Calu3 (cell line): ENCODE measurements at places on chromosomes 2 and 18.

- no peak for DNase-seq
Measured at GRCh38 chr2:178947006-178947405, 102.9 kb downstream of the CCDC141 start.

DNA sequence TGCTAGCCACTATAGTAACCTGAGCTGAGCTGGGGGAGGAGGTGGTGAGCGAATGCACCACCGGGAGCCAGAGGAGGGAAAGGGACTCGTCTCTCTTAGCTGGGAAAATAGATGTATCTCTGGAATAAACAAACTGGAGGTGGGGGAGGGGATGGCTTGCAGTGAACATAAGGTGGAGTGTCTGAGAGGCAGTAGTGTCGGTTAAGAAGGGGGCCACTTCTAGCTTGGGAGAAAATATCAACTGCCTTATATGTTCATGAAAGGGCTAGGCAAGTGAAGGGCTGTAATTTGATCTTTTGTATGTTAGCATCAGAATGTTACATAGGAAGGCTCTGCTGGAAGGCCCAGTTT lies 2.2 kb downstream of the SETBP1 start:
- DNase-seq: no peak

DNA sequence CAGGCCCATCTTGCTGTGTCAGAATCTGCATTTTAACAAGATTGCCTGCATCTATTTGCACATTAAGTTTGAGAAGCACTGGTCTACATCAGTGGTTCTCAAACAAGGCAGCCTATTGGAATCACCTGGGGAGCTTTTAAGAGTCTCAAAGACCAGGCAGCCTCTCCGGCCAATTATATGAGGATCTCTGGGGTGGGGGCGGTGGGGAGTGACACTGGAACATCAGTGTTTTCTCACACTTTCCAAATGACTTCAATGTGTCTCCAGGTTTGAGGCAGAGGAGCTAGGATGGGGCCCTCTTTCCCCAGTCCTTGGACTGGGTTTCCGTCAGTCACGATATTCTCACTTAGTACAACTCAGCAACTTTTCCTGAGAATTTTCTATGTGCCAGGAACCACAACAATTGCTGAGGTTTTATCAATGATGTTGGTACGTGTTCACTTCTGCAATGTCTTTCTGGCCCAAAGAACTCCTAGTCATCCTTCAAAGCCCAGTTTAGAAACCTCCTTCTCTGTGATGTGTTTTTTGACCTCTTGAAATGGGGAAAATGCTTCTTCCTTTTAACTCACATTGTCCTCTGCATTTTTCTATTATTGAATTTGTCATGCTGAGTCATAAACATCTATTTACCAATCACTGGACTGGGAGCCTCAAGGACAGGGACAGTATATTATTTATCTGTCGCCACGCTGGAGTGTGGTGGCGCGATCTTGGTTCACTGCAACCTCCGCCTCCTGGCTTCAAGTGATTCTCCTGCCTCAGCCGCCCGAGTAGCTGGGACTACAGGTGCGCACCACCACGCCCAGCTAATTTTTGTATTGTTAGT lies 130.9 kb downstream of the MYCN start:
- DNase-seq: no peak

DNA sequence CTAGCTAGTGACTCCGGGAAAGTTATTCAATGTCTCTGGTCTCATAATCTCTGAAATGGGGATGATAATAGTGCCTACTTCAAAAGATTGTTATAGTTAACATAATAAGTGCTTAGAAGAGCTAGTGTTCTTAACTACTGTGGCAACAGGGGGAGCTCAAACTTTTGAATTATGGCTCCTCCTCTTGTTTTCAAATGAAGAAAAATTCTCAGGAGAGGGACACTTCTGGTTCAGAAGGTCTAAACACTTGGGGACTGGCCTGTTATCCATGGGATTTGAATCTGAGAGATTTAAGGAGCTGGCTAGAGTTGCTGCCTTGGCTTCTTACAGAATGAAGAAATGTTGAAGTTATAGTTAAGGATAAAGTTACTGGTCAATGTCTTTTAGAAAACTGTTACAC lies 92.2 kb upstream of the ITGB6 start:
- no peak for DNase-seq

GRCh38 chr2:69100220-69100723 lies 87.3 kb downstream of the ANTXR1 start:
- no peak for DNase-seq

- peak; percentile 93 for DNase-seq
Measured at GRCh38 chr2:63050334-63051041, at the start of gene OTX1. Gene OTX1, plus strand, starts transcription at chr2:63050830. Its CDS starts 2,161 bp downstream, at chr2:63052991.

DNA sequence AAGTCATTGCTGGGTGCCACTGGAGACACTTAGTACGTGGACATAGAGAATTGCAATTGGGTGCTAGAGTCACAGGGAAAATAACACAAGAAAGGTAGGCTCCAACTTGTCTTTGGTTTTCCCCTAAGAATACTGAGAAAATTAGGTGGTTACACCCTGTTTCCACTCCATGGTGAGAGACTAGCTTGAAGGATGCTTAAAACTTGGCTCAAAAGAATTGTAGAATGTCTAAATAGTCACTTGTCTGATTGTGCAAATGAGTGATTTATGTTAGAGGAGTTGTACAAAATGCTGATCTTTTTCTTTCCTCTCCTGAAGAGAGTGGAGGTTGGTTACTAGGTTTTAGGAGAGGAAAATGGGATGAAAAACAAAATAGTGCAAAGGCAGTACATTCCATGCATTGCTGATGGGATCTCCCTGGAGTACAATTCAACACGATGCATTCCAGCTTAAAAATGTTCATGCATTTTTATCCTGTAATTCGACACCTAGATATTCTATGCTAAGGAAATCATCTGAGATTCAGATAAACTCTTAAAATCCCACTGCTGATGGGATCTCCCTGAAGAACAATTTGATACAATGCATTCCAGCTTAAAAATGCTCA lies 2.2 kb upstream of the SERPINB12 start:
- DNase-seq: no peak

DNA sequence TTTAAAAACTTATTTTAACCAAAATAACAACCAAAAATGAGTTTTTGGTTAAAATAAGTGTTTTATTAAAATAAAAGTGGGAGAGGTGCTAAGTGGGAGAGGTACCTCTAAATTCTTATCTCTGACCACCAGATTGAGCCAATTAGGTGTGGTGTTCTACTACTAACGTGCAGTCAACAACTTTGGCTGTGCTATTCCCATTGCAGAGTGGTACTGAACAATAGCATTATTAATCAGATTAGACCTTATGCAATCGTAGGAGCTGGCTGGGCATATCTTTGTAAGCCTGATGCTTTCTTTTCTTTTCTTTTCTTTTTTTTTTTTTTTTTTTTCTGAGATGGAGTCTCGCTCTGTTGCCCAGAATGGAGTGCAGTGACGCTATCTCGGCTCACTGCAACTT lies 38.9 kb downstream of the RAB27B start:
- no peak for DNase-seq

- DNase-seq: peak; percentile 28
Measured at GRCh38 chr2:204108330-204108751, 171.8 kb downstream of the ICOS start.

DNA sequence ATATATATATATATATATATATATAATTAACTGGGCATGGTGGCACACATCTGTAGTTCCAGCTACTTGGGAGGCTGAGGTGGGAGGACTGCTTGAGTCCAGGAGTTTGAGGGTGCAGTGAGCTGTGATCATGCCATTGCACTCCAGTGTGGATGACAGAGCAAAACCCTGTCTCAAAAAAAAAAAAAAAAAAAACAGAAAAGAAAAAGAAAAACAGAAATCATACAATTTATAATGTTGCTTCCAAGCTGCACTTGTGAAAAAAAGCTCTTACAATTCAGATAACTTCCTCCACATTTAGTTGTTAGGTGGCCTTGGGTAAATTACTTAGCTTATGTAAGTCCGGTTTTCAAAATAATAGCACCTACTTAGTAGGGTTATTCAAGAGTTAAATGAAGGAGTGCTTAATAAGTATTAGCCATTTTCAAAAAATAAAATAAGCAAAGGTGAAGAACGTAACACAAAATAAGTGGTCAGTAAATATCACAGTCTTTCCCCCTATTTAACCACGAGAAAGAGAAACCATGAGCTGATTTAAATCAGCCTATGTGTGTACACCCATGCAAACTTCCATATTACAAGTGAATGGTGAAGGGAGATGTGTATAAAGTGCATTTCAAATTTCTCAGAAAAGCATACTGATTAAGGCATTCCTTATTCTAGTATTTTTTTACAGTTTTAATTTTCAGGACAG lies 2.3 kb downstream of the WIPF1 start:
- no peak for DNase-seq

GRCh38 chr2:65724752-65725151 lies 292.4 kb upstream of the SPRED2 start:
- peak; percentile 5 for DNase-seq

DNA sequence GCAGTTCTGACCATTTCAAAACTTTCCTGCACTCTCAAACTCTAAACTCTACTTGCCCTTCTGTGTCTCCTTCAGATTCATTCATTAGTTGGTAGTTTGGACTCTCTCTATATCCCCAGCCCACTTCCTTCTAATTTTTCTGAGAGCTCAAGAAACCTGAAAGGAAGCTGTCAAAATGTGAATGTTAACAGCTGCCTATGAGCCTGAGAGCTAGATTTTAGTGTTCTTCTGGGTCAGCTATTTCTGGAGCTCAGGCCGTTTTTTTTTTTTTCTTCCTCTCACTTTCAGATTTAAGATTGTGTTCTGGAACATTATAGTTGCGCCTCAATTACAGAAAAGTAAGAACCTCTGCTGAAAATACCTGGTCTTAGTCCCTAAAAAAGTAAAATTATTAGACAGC lies 73.1 kb downstream of the RTN4 start:
- no peak for DNase-seq

- DNase-seq: no peak
Measured at GRCh38 chr2:54284826-54285225, 28.8 kb upstream of the TSPYL6 start.

DNA sequence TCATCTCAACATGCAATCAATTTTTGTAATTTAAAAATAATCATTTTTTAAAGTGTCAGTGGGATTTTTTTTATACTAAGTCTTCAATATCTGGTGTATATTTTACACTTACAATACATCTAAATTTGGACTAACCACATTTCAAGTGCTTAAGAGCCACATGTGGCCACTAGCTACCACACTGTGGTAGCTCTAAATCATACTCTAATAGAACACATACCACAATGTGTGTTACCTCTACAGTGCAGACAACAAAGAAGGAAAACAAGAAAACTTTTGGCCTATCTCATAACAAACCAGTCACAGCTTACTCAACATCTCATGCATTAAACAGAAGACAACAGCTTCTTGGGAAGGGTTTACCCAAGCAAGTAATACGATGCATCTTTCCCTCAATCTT lies 24.5 kb downstream of the PIAS2 start:
- DNase-seq: no peak

- no peak for DNase-seq
Measured at GRCh38 chr2:3246928-3247714, 130.5 kb downstream of the EIPR1 start.

DNA sequence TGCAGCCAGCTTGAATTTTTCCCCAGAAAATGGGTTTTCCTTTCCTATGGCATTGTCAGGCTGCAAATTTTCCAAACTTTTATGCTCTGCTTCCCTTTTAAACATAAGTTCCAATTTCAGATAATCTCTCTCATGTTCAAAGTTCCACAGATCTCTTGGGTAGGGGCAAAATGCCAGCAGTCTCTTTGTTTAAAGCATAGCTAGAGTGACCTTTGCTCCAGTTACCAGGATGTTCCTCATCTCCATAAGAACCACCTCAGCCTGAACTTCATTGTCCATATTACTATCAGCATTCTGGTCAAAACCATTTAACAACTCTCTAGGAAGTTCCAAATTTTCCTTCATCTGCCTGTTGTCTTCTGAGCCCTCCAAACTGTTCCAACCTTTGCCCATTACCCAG lies 68.3 kb downstream of the SGPP2 start:
- DNase-seq: no peak

DNA sequence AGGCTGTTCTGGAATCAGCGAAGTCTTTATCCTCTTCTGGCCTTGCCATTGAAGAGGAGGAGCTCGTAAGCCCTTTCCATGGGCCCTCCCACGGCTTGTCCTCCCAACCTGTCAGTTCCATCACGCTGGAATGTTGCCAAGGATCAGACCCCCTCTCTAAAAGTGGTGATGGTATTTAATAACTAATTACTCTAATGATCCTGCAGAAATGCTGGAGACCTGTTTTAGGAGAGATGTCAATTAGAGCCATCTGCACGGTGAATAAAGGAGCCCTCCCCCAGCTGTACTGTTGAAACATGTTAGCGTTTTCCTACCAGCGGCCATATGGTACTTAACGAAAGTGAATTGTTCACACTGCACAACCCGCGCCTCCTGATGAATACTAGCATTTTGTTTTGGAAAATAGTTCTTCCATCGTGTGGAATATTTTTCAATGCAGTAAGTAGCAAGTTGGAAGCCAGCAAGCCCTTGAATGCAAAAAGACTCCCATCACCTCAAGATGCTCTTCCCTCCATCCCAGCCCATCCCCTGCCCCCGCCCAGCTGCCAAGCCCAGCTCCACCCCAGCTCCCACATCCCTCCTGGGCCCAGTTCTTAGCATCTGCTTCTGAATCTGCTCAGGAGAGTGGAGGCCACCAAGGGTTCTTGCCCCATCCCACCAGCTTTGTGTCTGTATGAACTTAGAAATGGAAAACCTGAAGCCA lies 145.4 kb downstream of the KLHL29 start:
- no peak for DNase-seq
